Stimulated activated CD8-positive, alpha-beta memory T cell treated with anti-CD3 and anti-CD28 coated beads, Interleukin-15, amount 100 ng/mL, for 4 hours (primary cell): ENCODE measurements at places on chromosomes 13 and 19.

- DNase-seq = no peak
These were observed 58.0 kb downstream of the TGDS start for GRCh38 chr13:94537740-94538630.

GRCh38 chr19:33399745-33400681 is 26.5 kb downstream of the CEBPG start:
- no peak for DNase-seq

- DNase-seq = no peak
These were observed 7.6 kb downstream of the MTIF3 start for GRCh38 chr13:27442797-27443196.

GRCh38 chr19:1094655-1094977 is 559 bp downstream of the POLR2E start:
- DNase-seq = no peak

DNA sequence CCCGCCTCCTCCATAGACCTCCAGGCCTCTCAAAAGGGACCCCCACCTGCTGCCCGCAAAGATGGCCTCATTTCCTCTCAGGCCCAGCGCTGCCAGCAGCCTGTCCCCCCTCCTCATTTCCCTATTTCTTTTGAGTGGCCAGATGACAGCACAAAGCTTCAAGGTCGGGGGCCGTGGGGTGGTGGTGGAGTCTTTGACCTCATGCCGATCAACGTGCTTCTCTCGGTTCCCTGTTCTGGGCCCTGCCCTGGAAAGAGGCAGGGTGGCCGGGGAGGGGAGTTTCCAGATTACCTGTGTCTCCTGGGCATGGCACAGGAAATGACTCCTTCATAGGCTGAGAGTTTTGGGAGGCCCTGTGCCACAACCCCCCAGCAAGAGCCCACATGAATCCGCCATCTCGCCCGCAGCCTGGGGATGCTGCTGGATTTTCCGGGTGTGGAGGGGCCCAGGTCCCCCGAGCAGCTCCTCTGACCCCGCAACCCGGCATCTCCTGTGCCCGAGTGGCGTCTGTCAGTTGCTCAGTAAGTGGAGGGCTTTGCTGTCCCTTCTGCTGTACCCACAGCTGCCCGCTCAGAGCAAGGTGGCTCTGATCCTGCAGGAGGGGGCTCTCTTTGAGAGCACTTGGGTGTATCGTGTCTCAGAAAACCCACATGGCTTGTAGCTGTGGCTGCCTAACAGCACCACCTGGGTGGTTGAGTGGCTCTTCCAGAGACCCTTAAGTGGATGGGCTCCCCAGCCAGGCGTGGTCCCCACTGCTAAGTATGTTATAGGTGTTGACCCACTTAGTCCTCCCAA is 139.4 kb downstream of the SIPA1L3 start:
- DNase-seq = no peak

DNA sequence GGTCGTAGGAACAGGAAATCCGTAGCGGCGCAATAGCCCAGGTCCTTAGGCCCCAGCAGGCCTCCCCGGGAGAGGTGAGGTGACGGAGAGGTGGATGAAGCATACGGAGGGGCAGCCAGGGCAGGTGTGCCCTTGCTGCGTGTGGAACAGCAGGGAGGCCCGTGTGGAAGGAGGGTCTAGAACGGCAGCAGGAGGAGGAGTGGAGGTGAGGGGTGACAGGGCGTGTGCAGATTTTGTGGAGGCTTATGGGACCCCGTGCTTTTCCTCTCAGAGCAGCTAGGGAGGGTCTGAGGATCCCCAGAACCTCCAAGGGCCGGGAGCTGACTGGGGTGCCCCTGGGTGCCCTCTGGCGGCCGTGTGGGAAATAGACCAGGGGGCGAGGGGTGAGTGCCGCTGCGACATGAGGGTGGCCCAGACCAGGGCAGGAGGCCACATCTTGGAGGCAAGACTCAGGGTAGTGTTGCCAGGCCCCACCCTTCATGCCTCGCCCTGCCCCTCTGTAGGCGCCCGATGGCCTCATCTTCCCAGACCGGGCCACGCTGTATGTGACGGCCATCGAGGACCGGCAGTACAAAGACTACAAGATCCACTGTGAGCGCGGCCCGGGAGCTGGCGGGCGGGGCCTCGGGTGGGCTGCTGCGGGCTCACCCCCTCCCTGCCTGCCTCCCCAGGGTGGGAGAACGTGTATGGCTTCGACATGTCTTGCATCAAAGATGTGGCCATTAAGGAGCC is 5.0 kb upstream of the ADM5 start:
- DNase-seq = no peak

DNA sequence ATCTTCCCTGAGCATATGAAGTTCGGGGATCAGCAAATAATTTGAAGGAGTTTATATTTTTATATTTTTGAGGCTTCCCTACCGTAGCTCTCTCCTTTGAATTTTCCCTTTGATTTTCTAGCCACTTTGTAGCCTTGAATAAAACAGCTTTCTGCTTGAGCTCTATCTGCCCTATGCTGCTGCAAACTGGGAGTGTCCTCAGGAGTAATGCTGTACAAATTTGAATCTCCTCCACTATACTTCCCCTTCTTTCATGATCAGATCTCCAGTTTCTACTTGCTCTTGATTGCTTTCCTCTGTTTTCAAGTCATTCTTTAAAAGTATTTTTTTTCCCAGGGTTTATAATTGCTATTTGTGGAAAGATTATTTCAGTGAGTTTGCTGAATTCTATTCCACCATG is 14.6 kb downstream of the PDS5B start:
- no peak for DNase-seq

DNA sequence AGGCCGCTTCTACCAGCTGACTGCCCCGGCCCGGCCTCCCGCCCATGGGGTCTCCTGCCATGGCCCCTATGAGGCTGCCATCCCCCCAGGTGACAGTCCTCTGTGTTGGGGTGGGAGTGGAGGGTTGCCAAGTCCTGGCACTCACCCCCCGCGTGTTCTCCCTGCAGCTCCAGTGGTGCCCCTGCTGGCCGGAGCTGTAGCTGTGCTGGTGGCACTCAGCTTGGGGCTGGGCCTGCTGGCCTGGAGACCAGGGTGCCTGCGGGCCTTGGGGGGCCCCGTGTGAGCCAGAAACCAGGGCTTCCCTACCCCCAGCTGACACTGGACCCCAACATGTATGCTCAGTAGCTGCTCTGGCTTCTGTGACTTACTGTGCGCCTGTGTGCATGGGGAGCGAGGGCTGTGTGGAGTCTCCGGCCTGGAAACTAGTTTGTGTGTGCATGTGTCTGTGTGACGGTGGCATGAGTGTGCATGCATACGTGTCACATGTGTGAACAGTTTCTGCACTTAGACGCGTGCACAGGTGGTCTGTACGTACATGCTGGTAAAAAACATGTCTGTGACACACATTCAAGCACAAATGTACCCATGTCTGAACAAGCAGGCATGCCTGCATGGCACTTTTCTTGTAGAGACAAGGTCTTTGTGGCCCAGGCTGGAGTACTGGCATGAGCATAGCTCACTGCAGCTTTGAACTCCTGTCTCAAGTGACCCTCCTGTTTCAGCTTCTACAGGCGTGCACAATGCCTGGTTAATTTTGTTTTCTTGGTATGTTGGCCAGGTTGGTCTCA is 4.9 kb downstream of the ACP4 start:
- DNase-seq = no peak

DNA sequence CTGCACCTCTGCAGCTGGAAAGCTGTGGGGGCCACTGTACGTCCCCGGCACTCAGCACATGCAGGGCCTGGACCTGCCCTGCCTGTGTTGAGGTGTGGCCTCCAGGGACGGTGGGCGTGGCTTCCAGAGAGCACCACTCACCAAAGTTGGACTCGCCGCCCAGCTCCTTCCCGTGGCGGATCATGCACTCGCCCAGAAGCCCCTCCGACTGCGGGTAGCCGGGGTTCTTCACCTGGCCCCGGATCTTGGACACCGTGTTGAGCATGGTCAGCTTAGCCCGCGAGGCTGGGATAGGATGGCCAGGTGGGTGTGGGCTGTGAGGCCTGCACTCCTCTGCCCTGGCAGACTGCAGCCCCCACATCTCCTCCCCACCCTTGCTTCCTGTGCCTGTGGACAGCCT is 22.0 kb downstream of the MPND start:
- DNase-seq = no peak

DNA sequence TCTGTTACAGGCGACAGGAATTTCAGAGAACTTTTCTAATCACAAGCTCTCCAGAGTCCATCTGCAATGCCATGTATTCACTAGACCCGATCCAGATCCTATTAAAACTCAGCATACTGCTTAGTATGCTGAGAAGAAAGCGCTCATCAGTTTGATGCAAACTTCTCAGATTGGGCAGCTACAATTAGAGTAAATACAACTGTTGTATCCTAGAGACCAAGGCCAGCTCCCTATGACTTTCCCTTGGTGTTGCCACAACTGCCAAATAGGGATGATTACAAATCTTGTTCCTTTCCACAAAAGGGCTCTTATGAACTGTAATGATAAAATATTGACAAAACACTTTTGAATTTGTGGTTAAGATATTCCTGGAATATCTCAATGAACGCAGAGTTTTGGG is 191.2 kb downstream of the SPRY2 start:
- DNase-seq = no peak

DNA sequence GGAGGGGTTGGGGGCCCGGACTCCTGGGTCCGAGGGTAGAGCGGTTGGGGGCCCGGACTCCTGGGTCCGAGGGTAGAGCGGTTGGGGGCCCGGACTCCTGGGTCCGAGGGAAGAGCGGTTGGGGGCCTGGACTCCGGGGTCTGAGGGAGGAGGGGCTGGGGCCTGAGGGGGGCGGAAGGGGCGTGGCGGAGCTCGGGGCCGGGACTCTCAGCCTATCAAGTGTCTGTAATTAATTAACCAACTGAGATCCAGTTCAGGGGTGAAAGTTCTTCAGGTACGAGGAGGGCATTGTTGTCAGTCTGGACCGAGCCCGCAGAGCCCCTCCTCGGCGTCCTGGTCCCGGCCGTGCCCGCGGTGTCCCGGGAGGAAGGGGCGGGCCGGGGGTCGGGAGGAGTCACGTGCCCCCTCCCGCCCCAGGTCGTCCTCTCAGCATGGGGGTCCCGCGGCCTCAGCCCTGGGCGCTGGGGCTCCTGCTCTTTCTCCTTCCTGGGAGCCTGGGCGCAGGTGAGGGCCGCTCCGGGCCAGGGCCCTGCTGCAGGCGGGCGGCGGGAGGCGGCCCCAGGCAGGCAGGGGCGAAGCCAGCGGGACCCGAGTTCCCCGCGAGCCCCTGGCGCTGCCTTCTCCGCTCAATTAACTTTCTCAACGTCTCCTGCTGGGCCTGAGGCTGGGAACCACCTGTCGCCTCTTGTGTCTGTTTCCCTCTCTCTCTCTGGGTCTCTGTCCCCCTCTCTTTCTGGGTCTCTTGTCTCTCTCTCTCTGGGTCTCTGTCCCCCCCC is 697 bp downstream of the FCGRT start:
- DNase-seq = no peak

GRCh38 chr19:2371656-2372055 is 11.6 kb downstream of the TMPRSS9 start:
- DNase-seq = no peak

GRCh38 chr13:28058866-28059613 is 41.3 kb downstream of the FLT3 start:
- no peak for DNase-seq

DNA sequence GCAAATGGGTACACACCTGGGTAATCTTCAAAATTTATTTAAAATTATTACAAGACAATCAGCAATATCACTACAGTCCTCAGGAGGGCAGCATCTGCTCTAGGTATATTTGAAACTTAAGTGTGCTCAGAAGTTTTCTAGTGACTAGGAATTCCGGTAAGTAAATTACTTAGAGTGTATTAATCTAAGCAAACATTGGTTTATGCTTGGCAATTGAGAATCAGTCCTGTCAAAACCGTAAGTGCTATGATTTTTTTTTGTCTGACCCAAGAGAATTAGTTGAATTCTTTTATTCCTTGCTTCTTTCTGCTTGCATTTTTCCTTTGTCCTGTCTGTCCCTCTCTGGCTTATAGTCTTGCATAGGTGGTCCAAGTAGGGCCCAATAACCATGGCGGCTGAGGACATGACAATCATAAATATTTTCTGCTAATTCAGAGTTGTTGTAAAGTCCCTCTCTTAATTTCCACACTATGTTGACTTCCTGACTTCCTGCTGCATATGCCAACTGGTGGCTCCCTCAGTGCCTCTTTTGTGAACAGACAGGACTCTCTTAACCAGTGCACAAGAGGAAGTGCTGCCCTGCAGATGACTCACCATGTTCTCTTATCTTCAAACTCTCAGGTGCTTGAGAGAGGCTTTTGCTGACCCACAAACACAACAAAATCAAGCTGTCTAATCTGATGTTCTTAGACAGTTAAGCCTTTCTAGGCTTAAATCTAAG is 82.2 kb downstream of the SLAIN1 start:
- no peak for DNase-seq

GRCh38 chr19:49812452-49812996 is 568 bp downstream of the FUZ start:
- no peak for DNase-seq

DNA sequence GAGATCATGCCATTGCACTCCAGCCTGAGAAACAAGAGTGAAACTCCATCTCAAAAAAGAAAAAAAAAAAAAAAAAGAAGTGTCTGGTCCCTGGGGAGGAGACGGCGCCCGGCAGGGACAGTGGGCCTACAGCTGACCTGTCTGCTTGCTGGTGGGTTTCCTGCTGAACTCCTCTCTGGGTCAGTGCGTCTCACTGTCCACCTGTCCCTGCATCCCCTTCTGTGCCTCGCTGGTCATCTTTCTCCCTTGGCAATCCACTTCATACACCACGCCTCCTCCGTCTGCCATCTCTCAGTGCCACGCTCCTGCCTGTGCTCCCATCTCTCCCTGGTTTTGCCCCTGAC is 63.4 kb downstream of the ACSBG2 start:
- DNase-seq = no peak

DNA sequence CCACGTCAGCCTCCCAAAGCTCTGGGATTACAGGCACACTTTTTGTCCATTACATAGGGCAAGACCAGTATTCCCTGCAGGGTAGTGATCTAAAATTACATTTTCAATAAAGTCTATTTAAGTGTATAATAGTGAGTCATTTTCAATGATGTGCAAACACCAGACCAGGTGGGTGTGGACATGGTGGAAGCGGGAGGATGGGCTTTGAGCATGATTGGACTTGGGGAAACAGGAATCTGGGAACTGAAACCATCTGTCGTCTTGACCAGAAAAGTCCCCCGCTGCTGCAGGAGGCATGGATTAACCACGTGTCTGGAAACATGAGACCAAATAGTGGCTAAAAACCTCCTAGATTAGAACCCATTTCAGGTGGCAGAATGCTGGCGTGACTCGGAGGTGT is 4.9 kb downstream of the FXYD3 start:
- no peak for DNase-seq

DNA sequence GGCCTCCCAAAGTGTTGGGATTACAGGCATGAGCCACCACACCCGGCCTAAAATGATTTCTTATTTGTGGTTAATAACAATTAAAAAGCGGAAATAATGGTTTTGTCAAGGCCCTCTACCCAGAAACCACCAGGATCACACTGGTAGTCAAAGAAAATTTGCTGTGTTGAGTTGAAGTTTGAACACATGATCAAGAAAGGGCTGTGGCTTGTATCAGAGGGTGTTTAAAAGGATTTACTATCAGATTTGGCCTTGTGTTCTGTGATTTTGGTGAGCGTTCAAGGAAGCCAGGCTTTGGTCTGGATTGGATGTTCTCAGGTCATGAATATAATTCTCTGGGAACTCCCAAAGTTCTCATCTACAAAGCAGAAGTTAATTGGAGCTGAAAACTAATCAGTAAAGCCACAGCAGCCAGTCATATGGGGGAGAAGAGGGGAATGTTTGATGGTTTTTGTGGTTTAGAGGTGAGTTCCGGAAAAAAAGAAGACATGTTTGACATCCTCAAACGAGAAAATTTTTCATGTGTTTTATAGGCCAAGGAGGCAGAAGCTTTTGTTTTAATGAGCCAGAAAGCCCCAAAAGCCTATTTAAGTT is 10.6 kb upstream of the ZNF556 start:
- no peak for DNase-seq

GRCh38 chr13:104871456-104871855 is 1664.0 kb downstream of the EFNB2 start:
- no peak for DNase-seq

GRCh38 chr19:5880604-5881078 is 10.3 kb upstream of the FUT5 start:
- DNase-seq = no peak
